ENCODE measurements at places on chromosomes 2 and 18. TPM values are rescaled to one million over a fixed set of nuclear protein-coding genes. Genes with fewer than 3 reads are reported as not detected.

Gene KIF1A
- total RNA-seq, result not detected

Gene SLC9A2
- total RNA-seq, result 0.09 TPM

Gene SNX17
- 125 TPM for total RNA-seq

DNA sequence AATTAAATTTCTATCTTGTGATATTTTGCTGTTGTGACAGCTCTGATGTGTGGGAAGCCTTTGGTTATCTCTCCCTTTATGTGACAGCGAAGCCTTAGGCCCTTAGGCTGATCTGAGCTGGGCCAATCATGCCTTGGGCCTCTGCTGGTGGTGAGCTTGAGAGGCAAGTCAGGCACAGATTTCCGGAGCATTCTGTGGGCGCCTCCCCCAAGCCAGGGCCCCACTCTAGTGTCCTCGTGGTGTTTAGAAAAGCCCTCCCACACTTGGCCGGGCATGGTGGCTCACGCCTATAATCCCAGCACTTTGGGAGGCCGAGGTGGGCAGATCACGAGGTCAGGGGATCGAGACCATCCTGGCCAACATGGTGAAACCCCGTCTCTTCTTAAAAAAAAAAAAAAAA lies 239.8 kb downstream of the SH3RF3 start:
- DNase-seq, result no peak
- no peak overlapping the region for H3K27ac ChIP-seq
- H3K4me1 ChIP-seq, result peaks cover 8% of the 10 kb centered on the region
- H3K36me3 ChIP-seq, result peaks cover 18% of the 10 kb centered on the region

GRCh38 chr2:128316777-128317180 lies 1.9 kb downstream of the HS6ST1 start:
- H3K4me1 ChIP-seq, result peaks cover 18% of the 10 kb centered on the region
- H3K27ac ChIP-seq, result peak overlapping the region; percentile 44
- H3K27me3 ChIP-seq, result no peaks in the 10 kb centered on the region
- no peak for DNase-seq

DNA sequence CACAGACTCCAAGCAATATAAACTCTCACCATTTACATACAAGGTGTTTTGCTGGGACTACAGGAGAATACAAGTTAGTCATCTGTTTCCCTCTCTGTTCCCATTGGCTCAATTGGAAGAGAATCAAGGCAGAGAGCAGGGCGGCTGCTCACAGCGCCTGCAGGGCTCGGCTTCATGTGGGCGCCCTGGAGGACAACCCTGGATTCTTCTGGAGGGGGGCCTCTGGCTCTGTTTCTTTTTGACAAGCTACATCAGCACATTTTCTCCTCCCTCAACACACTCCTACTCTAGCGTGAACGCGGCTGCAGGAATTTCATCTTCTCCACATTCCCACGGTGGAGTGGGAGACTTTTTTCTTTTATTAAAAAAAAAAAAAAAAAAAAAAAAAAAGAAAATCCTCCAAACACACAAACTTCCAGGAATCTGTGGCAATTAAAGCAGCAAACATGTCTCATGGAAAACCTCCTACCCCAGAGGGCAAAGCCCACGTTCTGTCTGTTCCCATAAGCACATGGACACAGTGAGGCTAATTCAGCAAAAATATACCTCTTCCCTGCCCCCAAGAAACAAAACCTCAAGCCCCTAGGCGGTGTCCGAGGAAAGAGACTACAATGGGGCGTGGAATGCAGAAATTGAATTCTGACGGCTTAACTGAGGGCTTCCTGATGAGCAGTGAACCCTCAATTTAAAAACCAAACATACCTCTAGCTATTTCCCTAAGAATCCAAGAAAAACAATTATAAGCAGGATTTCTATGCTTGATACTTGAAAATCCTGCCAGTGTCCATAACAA lies 50.6 kb downstream of the PARD6G start:
- no peaks in the 10 kb centered on the region for H3K27me3 ChIP-seq
- no peak for DNase-seq
- no peak overlapping the region for H3K4me3 ChIP-seq
- H3K36me3 ChIP-seq, result no peaks in the 10 kb centered on the region
- H3K27ac ChIP-seq, result no peak overlapping the region

GRCh38 chr18:3914833-3915610 lies 465.1 kb downstream of the TGIF1 start:
- H3K27ac ChIP-seq, result no peak overlapping the region
- H3K36me3 ChIP-seq, result no peaks in the 10 kb centered on the region
- H3K4me3 ChIP-seq, result no peak overlapping the region

All from MCF 10A (cell line).